Right renal pelvis (tissue), 4 donors: ENCODE measurements at places on chromosomes 1 and 21.

- DNase-seq = no peak
Measured at GRCh38 chr1:116487583-116487982, 83.2 kb downstream of the CD58 start.

GRCh38 chr1:154695985-154696384, 88.0 kb upstream of the ADAR start:
- no peak for DNase-seq

DNA sequence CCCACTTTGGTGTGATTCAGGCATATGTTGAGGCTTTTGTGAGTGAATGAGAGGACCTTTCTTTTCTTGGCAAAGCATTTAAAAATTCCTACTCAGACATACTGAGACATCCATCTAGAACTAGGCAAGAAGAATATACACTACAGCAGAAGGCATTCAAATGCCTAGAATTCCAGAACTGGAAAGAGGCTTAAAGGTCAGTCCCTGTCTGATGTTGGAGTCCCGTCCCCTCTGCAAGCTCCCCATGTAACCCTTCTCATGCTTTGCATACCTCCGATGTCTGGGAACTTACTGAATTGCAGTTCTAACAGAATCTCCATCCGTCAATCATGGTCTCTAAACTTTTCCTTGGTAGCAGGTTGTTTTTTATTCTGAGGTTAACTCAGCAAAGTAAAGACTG, 152.9 kb downstream of the ATP6V1G3 start:
- no peak for DNase-seq

- no peak for DNase-seq
Measured at GRCh38 chr1:100530880-100531487, 7.0 kb upstream of the GPR88 start.

- peak; percentile 25 for DNase-seq
Measured at GRCh38 chr1:210448297-210448892, 119.7 kb downstream of the HHAT start.

- no peak for DNase-seq
Measured at GRCh38 chr1:209527372-209527771, 56.1 kb upstream of the CAMK1G start.

DNA sequence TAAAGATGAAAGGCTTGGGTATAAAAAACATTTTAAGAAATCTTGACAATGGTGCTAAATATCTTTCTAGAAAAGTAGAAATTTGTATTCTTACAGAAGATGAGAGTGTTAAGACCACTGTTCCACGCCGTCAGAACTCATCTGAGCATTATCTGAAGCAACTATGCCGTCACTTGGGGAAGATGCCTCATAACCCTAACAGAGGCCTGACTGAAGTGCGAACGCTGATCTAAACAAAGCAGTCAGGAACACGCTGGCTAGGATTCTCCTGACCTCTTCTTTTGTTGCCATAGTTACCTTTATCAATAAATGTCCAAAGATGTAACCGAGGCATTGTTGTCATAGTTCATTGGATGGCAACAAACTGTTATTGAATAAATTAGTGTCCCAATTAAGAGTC, 612.4 kb downstream of the LTN1 start:
- no peak for DNase-seq

DNA sequence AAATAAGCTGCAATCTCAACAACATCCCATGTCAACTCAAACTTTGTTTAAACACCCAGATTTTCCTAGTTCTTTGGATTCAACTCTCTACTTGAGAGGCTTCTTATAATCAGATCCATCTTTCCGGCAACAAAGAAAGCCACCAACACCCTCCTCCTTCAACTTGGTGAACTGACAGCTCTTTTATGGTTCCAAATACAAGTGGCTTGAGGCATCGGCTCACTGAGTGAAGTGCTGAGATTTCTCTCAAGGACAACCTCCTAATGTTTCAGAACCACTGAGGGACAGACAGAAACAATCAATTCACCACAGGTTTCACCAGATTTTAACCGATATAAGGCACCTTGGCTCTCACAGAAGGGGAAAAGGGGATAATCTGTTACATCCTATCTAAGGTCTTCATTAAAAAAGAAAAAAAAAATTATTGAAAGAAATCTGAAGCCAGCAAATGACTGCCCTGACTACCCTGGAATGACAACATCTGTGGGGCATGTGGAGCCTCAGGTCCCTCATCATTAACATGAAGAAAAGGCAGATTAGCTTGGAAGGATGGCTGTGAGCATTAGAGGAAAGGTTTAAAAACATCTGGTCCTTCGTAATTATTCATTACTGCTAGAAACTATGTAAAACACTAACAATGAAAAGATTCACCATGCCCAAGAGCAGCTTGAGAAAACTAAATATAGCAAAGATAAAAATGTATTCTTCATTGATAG, 50.9 kb downstream of the PTPN14 start:
- DNase-seq = no peak

DNA sequence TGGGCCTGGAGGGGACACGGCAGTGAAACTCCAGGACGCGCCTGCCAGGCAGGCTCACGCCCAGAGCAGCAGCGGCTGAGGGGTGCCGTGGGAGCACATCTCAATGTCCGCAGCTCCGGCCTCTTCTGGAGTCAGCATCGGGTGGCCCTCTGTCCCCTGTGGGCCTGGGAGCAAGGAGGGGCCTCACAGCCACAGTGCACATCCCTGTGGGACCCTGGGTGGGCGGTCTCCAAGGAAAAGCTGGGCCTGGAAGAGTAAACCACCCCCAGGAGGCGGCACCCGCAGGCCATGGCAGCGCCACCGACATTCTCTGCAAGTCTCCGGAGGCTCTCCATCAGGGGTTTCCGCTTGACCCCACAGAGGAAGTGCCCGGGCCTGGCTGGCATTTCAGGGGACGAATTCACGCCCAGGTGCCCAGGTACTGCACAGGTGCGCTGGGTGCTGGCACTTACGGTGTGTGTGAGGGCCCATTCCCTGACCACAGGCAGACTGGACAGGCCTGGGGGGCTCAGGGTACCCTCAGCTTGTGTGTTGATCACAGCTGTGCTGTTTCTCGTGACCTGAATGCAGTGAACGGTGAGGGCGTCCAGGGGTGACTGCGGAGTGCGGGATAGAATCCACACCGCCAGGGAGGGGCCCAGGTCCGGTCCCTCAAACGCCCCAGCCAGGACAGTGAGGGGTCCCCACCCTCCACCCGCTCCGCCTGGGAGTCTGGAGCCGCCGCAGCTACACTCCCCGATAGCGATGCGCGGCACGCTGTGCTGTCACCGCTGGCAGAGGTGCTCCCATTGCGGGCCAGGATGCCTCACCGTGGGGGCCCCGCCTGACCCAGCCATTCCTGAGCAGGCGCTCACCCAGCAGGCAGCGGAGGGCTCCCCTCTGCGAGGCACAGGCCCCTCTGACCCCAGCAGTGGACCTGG, 16.6 kb upstream of the RNF223 start:
- no peak for DNase-seq

DNA sequence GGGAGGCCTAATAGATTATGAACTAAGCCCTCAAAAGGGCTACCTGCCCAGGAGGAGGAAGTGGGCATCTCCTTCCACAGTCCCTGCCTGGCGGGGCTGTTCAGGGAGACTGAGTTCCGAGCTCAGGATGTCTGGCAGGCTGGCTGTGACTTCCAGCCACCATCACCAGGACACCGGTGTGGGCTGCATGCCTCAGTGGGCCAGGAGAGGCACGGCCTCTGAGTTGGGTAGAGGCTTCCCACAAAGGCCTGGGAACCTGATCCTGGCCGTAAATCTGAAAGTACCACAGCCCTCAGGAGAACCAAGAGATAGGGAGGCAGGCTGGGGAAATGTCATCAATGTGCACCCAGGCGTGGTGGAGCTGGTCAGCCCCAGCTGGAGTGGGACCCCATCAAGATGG, 29.1 kb downstream of the NTPCR start:
- DNase-seq = no peak
